ENCODE measurements at places on chromosomes 12 and 14.
A peak's percentile ranks its signal among the peaks of the same experiment; 100 is the strongest.

GRCh38 chr12:42590330-42590934, 886 bp upstream of the PRICKLE1 start:
- DNase-seq: no peak

GRCh38 chr12:82627799-82628198, 58.9 kb upstream of the TMTC2 start:
- no peak for DNase-seq

- no peak for DNase-seq
Observed at GRCh38 chr12:106986135-106986534, 811 bp downstream of the MTERF2 start.

GRCh38 chr14:62691647-62692489, 353.4 kb downstream of the KCNH5 start:
- no peak for DNase-seq

DNA sequence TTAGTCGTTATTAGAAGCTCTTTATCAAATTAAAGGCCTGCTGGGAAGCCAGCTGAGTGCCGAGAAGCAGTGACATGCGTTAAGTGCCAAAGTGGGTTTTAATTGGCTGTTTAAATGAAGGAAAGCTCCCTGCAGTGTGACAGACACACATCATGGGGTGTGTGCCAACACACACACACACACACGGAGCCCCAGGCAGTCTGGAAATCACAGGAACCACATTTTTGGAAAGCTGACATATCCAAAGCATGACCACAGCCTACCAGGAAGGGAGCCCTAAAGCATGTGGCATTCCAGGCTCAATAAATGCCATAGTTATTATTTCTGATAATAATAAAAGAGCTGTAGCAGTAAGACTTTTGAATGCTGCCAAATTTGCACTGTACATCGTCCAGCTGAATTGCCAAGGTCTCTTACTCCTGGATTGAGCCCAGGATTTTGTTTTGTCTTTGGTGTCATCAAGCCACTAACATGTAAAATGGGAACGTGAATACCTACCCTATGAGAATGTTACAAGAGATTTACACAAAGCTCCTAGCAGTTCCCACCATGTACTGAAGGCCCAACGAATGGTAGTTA, 135.1 kb downstream of the TMEM30B start:
- DNase-seq: no peak

GRCh38 chr12:50061171-50061570, 3.8 kb downstream of the ASIC1 start:
- DNase-seq: no peak

DNA sequence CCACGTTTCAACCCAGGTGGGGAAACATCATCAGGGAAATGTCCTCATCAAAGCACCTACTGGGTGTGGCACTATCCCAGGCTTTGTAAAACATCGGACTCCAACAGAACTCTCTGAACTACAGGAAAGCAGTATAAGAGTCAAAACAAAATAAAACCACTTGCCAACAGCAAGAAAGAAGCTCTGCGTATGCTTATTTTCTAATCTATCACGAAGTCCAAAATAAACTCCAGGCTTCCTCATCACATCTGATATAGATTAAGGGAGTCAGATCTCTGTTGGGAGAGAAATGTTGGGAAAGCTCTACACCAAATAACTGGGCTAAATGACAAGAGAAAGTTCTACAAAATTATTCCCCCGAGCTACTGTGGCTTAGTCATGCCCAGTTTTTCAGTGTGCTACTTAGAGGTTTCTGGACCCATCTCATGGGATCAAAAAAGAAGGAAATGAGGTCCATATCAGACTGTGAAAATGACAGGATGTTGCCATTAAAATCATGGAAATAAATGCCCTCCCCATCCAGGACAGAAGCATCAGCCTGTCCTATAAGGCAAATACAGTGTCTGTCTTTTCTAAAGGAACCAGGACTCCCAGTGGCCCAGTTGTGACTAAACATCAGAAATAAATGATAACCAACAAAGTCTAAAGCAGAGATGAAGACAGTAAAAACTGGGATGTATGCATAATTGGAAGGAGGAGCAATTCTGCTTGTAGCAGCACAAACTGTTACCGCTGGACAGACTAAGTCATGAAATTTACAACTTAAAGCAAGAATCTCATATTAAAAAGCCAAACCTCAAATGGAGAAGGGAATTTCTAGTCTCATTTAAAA, 149.5 kb downstream of the STXBP6 start:
- DNase-seq: no peak

- DNase-seq: no peak
Observed at GRCh38 chr12:86931714-86932113, 675.5 kb upstream of the MGAT4C start.

- DNase-seq: no peak
Observed at GRCh38 chr14:41548666-41549065, 58.0 kb upstream of the LRFN5 start.

GRCh38 chr14:102419716-102420115, 57.0 kb downstream of the TECPR2 start:
- no peak for DNase-seq

DNA sequence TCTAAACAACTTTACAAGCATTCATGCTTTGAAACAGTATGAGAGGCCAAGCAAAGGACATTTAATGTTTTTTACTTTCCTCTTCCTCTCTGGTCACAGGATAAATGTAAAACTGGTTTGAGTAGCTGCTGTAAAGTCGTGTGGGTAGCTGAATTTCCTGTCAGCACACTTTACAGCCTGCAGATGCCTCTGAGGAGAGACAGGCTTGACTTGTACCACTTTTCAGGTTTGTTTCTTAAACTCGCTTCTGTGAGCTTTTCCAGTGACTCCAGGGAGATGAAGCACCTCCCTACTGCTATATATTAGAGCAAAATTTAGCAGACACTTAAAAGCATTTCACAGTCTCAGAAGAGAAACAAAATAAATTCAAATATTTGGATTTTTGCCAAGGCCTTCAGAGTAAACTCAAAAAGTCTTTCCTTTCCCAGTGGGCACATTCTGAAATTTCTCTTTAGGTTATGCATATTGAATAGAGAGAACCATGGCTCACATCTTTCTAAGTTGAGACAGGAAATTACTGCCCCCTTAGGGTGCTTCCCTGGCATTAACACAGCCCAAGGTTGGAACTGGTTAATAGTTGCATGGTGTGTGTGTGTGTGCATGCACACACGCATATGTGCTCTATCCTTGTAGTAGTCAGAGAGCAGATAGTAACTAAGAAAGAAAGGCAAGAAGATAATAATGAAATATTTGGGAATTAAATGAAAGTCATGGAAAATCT, 557.3 kb upstream of the MIS18BP1 start:
- DNase-seq: no peak

GRCh38 chr12:130251236-130251780, 86.4 kb upstream of the PIWIL1 start:
- DNase-seq: no peak

- DNase-seq: no peak
Observed at GRCh38 chr14:90795744-90796143, 20.5 kb downstream of the TTC7B start.

- DNase-seq: peak; percentile 53
Observed at GRCh38 chr14:73761618-73762355, 47.6 kb upstream of the PNMA1 start.

Measured in activated CD4-positive, alpha-beta T cell treated with anti-CD3 and anti-CD28 coated beads, Interleukin-10, Interleukin-2, amounts not matched to agents 100 ng/mL and 50 ng/mL, durations not matched to agents 16 hours and 8 hours (primary cell).